ENCODE measurements at places on chromosomes 13 and 19. TPM values are rescaled to one million over a fixed set of nuclear protein-coding genes. Genes with fewer than 3 reads are reported as not detected.

GRCh38 chr13:60312851-60313505 is 84.0 kb upstream of the TDRD3 start:
- no peak for DNase-seq

GRCh38 chr13:101529422-101529821 is 76.9 kb downstream of the ITGBL1 start:
- no peak for DNase-seq

DNA sequence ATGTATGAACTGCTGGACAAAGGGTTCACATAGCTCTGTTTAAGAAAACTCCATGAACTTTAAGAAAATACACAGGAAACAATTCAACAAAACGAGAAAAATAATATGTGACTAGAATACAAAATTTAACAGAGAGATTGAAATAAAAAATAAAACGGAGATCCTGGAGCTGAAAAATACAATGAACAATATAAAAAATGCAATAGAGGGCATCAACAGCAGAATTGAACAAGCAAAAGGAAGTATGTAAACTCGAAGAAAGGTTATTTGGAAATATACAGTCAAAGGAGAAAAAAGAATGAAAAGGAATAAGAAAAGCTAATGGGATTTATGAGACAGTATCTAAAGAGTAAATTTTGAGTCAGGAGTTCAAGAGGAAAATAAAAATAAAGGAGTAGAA is 163.0 kb upstream of the DACH1 start:
- no peak for DNase-seq

- no peak for DNase-seq
Measured at GRCh38 chr19:49435670-49436069, 5.7 kb downstream of the SLC17A7 start.

- DNase-seq, result no peak
Measured at GRCh38 chr19:10961073-10961860, 437 bp downstream of the SMARCA4 start.

TPTE2 gene
- total RNA-seq, result not detected

Measured in right atrium auricular region (tissue), 2 donors.